Breast epithelium (tissue), 4 donors: ENCODE measurements at places on chromosomes 3 and 15.

GRCh38 chr3:66839508-66839907 lies 158.6 kb upstream of the KBTBD8 start:
- no peaks in the 10 kb centered on the region for H3K27me3 ChIP-seq
- no peaks in the 10 kb centered on the region for H3K4me1 ChIP-seq
- no peaks in the 10 kb centered on the region for H3K36me3 ChIP-seq
- no peak overlapping the region for H3K27ac ChIP-seq

DNA sequence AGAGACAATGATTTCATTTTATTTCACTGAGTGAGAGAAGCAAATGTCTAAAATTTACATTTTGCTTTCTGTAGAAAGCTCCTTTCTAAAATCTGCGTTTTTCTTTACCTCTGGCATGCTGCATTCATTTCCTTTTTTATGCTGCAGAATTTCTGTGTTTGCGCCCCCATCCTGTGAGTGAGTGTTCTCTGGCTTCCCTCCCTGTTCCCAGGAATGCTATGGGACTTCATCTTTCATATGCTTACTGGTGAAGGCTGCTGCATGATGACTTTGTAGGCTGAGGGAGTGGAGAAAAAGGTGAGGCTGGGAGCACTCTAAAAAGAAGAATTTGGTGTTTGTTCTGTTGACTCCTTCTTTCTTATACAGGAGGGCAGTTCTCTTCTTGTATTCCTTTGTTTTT lies 7.7 kb upstream of the TMC3 start:
- no peak overlapping the region for H3K4me3 ChIP-seq
- H3K36me3 ChIP-seq, result no peaks in the 10 kb centered on the region
- no peaks in the 10 kb centered on the region for H3K27me3 ChIP-seq
- H3K27ac ChIP-seq, result no peak overlapping the region

DNA sequence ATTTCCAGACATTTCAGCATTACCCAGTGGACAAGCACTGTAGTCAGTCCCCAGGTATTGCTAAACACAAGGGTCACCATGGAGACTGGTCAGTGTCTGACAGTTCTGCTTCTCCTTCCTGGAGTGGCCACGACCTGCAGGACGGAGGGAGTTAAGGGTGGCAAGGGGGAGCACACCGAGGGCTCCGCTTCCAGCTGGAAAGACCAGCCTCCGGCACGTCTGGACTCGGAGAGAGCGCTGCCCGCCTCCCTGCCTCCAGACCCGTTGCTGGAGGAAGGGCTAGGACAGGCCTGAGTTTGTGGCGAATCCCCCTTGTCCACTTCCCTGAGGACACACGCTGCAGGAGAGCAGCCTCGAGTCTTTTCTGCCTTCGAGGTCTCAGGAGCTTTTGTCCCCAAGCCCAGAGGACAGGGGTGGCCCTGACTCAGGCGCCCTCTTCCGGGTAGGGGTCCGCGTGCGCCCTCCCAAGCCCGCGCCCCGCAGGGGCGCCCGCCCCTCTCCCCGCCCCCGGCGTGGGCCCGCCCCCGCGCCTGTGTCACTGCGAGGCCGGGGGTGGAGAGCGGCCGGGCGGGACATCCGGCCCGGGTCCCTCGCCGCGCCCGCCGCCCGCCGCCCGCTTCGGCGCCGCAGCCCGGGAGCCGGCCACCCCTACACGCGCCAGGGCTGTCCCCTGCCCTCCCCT lies at the start of gene CHST14:
Gene CHST14 (plus strand): TSS at position 562 of the 682 bp plus-strand sequence. CDS start 230 bp downstream, outside the sequence.
- H3K4me1 ChIP-seq, result no peaks in the 10 kb centered on the region
- peak within 1 kb of the TSS; percentile 86 for H3K27ac ChIP-seq
- H3K27me3 ChIP-seq, result no peaks in the 10 kb centered on the region
- DNase-seq, result no peak
- no peaks in the 10 kb centered on the region for H3K36me3 ChIP-seq
- peak within 1 kb of the TSS; percentile 93 for H3K4me3 ChIP-seq

- no peaks in the 10 kb centered on the region for H3K36me3 ChIP-seq
- H3K4me1 ChIP-seq, result peaks cover 9% of the 10 kb centered on the region
- no peak overlapping the region for H3K27ac ChIP-seq
- no peak for DNase-seq
Measured at GRCh38 chr15:71458089-71458660, 342.9 kb downstream of the THSD4 start.

GRCh38 chr15:63931556-63931955 lies 97.8 kb upstream of the HERC1 start:
- no peak overlapping the region for H3K4me3 ChIP-seq
- no peaks in the 10 kb centered on the region for H3K36me3 ChIP-seq
- H3K27me3 ChIP-seq, result no peaks in the 10 kb centered on the region
- no peak overlapping the region for H3K27ac ChIP-seq
- no peak for DNase-seq

DNA sequence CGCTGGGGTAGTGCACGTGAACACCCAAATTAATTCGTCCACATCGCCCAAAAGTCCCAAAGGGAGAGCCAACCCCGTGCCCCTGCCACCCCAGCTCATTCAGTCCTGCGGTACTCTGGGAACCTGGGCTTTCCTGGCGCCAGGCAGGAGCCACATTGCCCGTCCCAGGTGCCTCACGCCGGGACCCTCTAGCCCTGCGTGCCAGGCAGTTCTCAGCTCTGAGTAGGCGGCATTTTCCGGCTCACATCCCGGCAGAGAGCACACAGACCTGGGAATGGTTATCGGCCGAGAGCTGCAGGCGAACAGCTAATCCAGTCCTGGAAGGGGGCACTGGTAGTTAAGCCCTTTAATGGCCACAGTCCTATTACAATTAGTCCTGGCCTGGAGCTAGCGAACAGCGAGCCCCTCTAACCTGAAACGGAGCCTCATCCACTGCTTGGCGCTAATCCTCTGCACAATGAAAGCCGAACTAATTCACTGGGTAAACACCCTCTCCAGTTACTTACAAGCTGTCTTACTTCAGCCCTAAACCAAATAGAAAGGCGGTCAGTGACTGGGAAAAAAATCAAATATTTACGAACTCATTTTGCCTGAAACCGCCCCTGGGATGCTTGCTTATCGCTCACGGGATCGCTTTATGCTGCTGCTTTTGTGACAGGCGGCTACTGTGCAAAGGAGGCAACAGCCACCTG lies 254.6 kb upstream of the SOX14 start:
- no peaks in the 10 kb centered on the region for H3K4me1 ChIP-seq
- H3K27ac ChIP-seq, result no peak overlapping the region
- H3K27me3 ChIP-seq, result no peaks in the 10 kb centered on the region
- H3K4me3 ChIP-seq, result no peak overlapping the region
- no peaks in the 10 kb centered on the region for H3K36me3 ChIP-seq
- no peak for DNase-seq

- no peaks in the 10 kb centered on the region for H3K4me1 ChIP-seq
- no peaks in the 10 kb centered on the region for H3K27me3 ChIP-seq
- no peak overlapping the region for H3K4me3 ChIP-seq
- no peak overlapping the region for H3K27ac ChIP-seq
- H3K36me3 ChIP-seq, result no peaks in the 10 kb centered on the region
Measured at GRCh38 chr3:46642971-46643370, 30.6 kb downstream of the FAM240A start.

GRCh38 chr3:106631373-106632108 lies 745.7 kb upstream of the CCDC54 start:
- no peaks in the 10 kb centered on the region for H3K27me3 ChIP-seq
- H3K4me3 ChIP-seq, result no peak overlapping the region
- DNase-seq, result no peak
- no peaks in the 10 kb centered on the region for H3K36me3 ChIP-seq

- H3K27me3 ChIP-seq, result no peaks in the 10 kb centered on the region
- no peak overlapping the region for H3K4me3 ChIP-seq
- no peak for DNase-seq
Measured at GRCh38 chr3:66803206-66803605, 194.9 kb upstream of the KBTBD8 start.

DNA sequence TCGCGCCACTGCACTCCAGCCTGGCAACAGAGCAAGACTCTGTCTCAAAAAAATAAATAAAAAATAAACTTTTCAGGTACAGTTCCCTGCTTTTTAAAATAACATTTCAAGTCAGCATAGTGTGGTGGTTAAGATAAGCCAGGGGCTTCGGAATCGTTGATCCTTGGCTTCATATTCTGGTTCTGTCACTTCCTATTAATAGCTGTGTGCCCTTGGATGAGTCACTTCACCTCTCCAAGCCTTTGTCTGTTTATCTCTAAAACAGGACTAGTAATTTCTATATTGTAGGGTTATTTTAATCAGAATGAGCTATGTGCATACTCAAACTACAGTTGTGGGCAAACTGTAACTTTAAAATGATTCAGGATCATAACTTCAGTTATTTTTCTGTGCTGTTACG lies 53.8 kb upstream of the SENP5 start:
- DNase-seq, result no peak
- no peaks in the 10 kb centered on the region for H3K27me3 ChIP-seq
- H3K36me3 ChIP-seq, result peaks cover 6% of the 10 kb centered on the region
- no peaks in the 10 kb centered on the region for H3K4me1 ChIP-seq
- no peak overlapping the region for H3K27ac ChIP-seq

DNA sequence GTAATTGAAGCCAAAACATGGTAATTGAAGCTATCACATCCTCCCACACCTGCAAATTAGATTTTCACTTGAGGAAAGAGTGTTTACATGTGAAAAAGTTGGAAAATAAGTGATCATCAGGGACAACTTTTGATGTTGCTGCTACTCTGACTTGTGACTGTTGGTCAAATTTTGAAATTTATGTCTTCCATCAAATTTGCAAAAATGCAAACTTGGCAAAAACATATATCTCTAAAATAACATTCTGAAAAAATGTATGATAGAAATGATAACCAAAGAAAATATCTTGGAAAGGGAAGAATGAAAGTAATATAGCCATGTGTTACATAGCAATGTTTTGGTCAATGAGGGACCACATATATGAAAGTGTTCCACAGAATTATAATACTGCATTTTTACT lies 703.9 kb upstream of the SEMA6D start:
- H3K27me3 ChIP-seq, result no peaks in the 10 kb centered on the region
- no peaks in the 10 kb centered on the region for H3K4me1 ChIP-seq
- no peaks in the 10 kb centered on the region for H3K36me3 ChIP-seq
- DNase-seq, result no peak
- no peak overlapping the region for H3K4me3 ChIP-seq

DNA sequence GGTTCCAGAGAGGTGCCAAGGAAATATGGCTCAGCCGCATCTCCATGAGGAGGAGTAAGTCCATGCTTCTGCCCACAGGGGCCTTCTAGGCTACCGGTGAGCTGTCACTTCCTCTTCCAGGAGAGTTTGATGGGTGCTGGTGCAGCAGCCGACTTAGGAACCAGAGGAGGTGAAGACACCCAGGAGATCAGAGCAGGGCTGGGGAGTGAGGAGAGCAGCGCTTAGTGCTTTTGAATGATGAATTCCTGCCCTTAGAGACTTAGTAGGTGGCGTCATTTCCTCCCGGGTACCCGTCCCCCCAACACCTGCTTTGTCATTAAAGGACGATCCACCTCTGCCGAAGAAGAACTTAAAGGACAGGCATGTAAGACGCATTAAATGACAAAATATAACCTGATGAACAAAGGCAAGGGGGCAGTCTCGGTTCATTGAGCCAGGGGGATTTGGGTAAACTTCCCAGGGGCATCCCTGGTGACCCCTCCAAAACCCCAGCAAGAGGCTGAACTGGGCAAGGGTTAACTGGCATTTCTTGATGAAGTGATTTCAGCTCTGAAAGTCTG lies 67.6 kb downstream of the HES1 start:
- H3K27ac ChIP-seq, result peak overlapping the region; percentile 75
- H3K4me3 ChIP-seq, result no peak overlapping the region
- no peaks in the 10 kb centered on the region for H3K4me1 ChIP-seq
- H3K27me3 ChIP-seq, result no peaks in the 10 kb centered on the region

DNA sequence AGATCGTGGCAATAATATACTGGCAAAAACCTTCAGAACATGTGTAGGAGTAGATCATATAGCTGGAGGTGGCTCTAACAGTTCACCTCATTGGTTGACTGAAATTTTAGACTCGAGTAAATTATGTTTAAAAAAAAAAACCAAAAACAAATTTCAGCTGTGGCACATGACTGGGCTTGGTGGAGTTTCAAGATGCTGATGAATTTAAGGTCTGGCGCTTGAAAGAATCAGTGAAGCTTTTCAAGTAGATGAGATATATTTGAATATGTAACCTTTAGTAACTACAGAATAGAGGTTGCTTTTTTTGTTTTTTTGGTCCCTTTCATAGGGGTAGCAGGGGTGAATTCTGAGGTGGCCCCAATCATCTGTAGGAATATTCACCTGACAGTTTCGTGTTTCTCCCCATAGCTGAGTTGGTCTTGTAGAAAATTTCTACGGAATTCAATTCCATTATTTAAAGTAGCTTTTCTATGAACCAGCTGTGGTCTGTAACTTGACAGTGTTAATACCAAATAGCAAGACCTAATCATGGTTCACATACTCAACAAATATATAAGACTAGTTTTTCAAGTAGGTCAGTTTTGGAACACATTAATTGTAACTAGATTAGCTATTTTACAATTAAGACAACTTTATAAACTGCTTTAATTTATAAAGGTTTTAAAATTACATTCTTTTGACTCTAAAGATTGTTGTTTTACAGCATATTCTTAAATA lies 65.6 kb downstream of the MAP4 start:
- no peak for DNase-seq
- no peak overlapping the region for H3K27ac ChIP-seq
- H3K36me3 ChIP-seq, result no peaks in the 10 kb centered on the region
- no peaks in the 10 kb centered on the region for H3K4me1 ChIP-seq
- no peak overlapping the region for H3K4me3 ChIP-seq
- H3K27me3 ChIP-seq, result no peaks in the 10 kb centered on the region

GRCh38 chr3:62500556-62501288 lies 127.4 kb upstream of the FEZF2 start:
- no peaks in the 10 kb centered on the region for H3K36me3 ChIP-seq
- H3K27me3 ChIP-seq, result no peaks in the 10 kb centered on the region
- DNase-seq, result peak; percentile 24
- H3K27ac ChIP-seq, result no peak overlapping the region

DNA sequence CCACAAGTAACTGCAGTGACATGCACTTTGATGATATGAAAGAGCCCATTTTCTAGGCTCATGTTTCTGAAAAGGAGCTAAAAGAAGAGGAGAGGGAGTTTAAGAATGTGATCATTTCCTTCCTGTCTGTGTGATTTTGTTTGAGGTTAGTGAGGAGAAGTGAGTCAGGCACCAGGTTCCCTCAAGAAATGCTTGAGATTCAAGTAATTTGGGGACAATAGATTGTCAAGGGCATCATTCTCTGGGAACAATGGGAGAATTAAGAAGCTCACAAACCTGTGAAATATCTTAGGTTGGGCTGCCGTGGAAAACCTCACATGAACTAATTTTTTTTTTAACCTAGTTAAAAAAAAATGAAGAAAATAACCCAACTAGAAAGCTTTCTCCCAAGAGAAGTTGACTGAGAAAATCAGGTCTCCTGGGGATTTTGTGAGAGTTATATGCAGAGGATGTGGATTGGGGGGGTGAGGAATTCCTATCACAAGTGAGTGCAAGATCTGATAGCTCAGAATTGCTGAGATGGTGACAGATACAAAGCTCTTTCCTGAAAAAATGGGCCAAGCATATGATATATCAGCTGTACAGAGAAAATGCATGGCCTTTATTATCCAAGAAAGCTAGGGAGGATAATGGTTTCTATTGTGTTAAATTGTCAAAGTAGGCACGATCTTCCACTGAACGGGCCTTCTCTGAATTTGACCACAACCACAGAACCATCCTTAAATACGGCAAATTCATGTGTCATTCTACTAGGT lies 203.3 kb downstream of the FEZF2 start:
- H3K27ac ChIP-seq, result no peak overlapping the region
- no peaks in the 10 kb centered on the region for H3K4me1 ChIP-seq
- H3K36me3 ChIP-seq, result no peaks in the 10 kb centered on the region
- H3K27me3 ChIP-seq, result no peaks in the 10 kb centered on the region
- DNase-seq, result no peak

- no peak overlapping the region for H3K4me3 ChIP-seq
- H3K36me3 ChIP-seq, result no peaks in the 10 kb centered on the region
- no peak for DNase-seq
- no peaks in the 10 kb centered on the region for H3K4me1 ChIP-seq
Measured at GRCh38 chr3:160210341-160210740, 14.9 kb upstream of the C3orf80 start.
